ENCODE measurements at places on chromosomes 16 and 17. TPM values are rescaled to one million over a fixed set of nuclear protein-coding genes. Genes with fewer than 3 reads are reported as not detected.

The NLGN2 gene
- polyA plus RNA-seq: 29.9 TPM

The METTL16 gene
- polyA plus RNA-seq: 10.3 TPM

The OTOP3 gene
- not detected for polyA plus RNA-seq

The CES1 gene
- polyA plus RNA-seq: not detected

- DNase-seq: peak; percentile 69
Measured at GRCh38 chr16:11211977-11212797, 43.8 kb downstream of the SOCS1 start.

- DNase-seq: no peak
Measured at GRCh38 chr17:17624741-17625140, 33.2 kb upstream of the PEMT start.

- no peak for DNase-seq
Measured at GRCh38 chr17:56793957-56794356, 39.8 kb downstream of the C17orf67 start.

- DNase-seq: no peak
Measured at GRCh38 chr17:3802461-3803307, 1.7 kb upstream of the ITGAE start.

GRCh38 chr17:57597531-57598453 lies 147.3 kb downstream of the CCDC182 start:
- peak; percentile 82 for DNase-seq

GRCh38 chr16:2213817-2214718 lies 572 bp downstream of the PGP start:
- DNase-seq: peak; percentile 55

GRCh38 chr17:78898075-78898836 lies 4.7 kb downstream of the CEP295NL start:
- no peak for DNase-seq

GRCh38 chr17:75808549-75808904 lies 23.9 kb downstream of the UNK start:
- DNase-seq: no peak

DNA sequence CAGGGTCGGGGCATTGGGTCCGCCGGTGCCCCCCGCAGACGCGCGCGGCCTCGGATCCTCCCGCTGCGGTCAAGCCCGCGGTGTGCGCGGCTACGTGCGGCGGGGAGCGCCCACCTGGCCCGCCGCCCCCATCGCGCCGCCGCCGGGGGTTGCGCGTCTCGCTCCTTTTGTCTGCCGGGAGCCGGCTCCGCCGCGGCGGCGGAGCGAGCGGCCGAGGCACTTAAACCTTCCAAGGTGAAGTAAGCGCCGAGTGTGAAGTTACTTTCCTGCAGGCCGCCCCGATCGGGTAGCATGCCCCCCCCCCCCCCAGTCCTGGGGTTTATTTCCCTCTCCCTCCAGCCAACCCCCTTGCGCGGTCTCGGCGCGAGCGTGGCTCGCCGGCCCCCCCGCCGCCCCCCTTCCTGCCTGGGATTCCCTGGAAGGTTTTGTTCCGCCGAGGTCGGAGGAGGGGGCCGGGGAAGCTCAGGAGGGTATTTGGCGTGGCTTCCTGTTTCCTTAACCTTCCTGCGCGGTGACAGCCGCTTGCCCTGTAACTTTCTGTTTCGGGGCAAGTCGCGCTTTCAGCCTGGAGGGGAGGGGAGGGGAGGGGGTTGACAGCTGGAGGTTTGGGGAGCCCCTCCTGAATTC lies 56.6 kb upstream of the GSE1 start:
- DNase-seq: peak; percentile 77

GRCh38 chr16:85445779-85446222 lies 167.3 kb upstream of the GSE1 start:
- DNase-seq: peak; percentile 79

- DNase-seq: peak; percentile 52
Measured at GRCh38 chr17:39927929-39928857, 661 bp downstream of the LRRC3C start.
